Stomach (tissue), 19 donors: ENCODE measurements at places on chromosomes 12 and 14. TPM values are rescaled to one million over a fixed set of nuclear protein-coding genes. Genes with fewer than 3 reads are reported as not detected.

SLC7A8 gene
- 102 TPM for total RNA-seq

RNASE7 gene
- total RNA-seq = not detected

SCN8A gene
- total RNA-seq = 19.6 TPM

LRP1-AS gene
- not detected for total RNA-seq

SLC22A17 gene
- total RNA-seq = 22.3 TPM

REP15 gene
- total RNA-seq = 8.7 TPM

KIF26A gene
- total RNA-seq = 1.2 TPM

APOF gene
- not detected for total RNA-seq
